CD4-positive, alpha-beta T cell treated with Interleukin-15 for 1 hour (primary cell): ENCODE measurements at places on chromosomes 12 and 14.

GRCh38 chr12:116372815-116373214 lies 95.3 kb upstream of the MED13L start:
- no peak for DNase-seq

DNA sequence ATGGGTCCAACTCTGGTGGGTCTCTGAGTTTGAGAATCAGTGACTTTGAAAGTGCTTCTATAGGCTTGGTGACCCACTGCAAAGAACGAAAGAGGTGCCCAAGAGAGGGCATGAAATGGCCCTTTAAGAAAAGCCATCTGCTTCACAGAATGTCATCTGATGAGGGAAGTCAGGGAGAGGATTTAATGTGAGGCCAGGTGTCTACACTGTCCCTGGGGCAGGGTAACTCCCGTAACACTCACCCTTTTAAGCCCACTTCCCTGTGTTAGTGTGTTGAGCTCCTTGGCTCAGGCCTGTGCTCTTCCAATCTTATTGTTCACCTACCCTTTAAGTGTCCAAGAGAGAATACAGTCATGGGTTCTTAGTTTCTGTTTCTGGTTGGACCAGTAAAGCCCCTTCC lies 16.4 kb upstream of the SRSF5 start:
- no peak for DNase-seq

DNA sequence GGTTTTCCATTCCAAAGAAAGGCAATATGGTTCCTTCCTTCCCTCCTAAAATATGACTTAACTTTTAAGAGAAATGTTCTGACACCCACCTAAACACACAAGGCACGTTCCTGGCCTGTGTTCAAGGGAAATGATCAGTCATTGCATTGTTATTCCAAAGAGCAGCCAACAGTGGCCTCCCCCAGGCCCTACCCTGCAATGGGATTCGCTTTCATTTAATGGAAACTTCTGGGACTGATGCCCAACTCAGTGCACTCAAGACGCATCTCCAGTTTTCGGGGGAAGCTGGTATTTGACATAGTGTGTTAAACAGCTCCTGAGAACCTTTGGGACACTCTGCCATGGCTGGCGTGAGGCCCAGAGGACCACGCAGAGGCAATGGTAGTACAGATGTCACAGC lies 65.9 kb downstream of the DDX51 start:
- no peak for DNase-seq

GRCh38 chr14:89112720-89113119 lies 288.3 kb downstream of the TTC8 start:
- DNase-seq, result no peak

DNA sequence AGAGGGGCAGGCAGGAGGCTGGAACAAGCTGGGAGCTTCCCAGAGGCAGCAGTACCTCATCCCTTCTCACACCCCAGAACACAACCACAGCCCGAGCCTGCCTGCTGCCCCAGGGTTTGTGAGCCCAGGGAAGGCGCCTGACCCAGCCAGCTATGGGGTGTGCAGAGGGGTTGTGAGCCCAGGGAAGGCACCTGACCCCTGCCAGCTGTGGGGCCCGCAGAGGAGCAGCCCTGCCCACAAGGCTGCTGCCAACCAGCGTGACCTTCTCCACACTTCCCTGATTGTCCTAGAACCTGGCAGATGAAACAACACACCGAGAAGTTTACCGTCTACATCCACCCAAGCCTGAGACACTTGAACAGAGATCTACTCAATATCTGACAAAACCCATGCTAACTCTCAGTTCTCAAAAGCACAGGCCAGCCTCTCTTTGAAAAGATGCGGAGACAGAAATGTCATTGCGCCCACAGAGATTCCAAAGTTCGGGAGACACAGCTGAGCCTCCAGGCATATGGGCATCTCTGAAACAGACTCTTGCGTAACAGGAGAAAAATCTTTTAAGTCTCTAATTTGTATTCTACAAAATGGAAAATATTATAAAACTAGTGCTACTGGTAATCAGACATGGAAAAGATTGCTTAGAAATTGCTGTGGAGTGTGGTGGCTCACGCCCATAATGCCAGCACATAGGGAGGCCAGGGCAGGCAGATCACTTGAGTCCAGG lies 47.3 kb downstream of the SFSWAP start:
- no peak for DNase-seq

DNA sequence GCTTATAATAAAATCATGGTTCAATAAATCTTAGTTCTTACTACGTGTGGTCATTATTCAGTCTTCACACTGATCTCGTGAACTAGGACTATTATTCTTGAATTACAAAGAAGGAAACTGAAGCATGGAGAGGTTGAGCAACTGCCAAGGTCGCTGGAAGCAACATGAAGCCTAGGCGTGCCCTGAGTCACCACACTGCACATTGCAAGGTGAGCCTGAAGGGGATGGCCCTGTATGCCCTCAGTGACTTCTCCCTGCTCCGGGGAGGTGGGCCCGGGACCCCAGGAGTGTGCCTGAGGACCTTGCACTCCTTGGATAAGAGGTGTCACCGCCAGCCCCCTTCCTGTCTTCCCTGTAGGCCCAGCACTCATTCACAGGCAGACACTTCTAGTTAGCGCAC lies 161.6 kb downstream of the CACNA1C start:
- DNase-seq, result no peak

GRCh38 chr14:72651714-72652113 lies 242.2 kb downstream of the DPF3 start:
- DNase-seq, result no peak

DNA sequence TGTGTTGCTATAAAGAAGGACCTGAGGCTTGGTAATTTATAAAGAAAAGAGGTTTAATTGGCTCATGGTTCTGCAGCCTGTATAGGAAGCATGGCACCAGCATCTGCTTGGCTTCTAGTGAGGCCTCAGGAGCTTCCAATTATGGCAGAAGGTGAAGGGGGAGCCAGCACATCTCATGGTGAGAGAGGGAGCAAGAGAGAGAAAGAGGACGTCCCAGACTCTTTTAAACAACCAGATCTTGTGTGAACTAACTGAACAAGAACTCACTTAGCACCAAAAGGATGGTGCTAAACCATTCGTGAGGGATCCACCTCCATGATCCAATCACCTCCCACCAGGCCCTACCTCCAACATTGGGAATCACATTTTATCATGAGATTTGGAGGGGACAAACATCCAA lies 6.1 kb upstream of the SNAPC1 start:
- no peak for DNase-seq

DNA sequence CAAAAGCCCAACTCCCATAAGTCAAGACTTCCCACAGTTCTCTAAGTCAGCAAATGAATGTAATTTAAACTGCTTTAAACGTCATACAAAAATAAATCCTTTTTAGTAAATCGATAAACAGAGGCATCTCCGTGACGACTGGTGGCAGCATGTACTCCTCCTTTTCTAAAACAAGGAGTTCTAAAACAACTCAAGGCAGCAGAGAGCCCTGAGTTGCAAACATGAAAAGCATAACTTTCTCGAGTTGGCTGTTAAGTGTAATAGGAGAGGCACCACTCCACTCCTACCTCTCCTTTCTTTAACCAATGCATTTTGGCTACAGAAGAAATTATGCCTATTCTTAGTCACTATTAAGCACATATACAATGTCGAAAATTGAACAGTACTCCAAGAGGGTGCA lies 22.0 kb downstream of the LTBR start:
- DNase-seq, result no peak

- DNase-seq, result no peak
Measured at GRCh38 chr14:95190346-95190840, 33.1 kb upstream of the DICER1 start.

DNA sequence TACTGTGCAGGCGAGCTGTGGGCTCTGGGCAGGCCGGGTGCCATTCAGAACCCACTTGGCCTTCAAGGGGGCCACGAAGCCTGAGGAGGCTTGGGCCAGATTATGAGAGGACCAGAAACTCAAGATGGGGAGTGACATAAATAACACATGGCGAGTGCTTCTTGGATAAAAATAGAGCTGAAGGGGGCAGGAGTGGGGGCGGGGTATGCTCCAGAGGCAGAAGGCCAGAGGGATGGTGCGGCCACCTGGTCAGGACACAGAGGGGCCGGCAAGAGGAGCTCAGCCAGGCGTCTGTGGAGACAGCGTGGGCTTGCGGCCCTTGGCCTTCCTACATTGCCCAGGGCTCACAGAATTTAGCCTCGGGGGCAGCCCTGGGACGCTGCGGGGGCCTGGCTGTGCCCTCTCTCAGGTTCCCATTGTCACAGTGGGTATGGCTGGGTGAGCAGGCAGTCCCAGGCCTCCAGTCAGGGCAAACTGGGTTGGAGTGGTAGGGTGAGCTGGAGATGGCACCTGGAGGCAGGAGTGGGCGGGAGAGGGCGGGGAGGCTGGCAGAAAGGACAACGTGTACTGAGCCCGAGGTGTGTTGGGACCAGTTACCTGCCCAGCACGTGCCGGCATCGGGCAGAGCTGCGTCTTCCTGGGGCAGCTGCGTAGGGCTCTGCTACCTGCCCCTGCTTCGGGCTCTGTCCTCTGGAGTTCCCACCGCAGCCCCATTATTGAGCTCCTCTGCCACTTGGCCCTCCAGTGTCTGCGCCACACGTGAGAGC lies 7.4 kb upstream of the SLC25A29 start:
- no peak for DNase-seq

GRCh38 chr12:43331935-43332334 lies 220.1 kb downstream of the ADAMTS20 start:
- DNase-seq, result no peak

- DNase-seq, result no peak
Measured at GRCh38 chr14:67429510-67430205, 17.7 kb upstream of the PLEK2 start.

DNA sequence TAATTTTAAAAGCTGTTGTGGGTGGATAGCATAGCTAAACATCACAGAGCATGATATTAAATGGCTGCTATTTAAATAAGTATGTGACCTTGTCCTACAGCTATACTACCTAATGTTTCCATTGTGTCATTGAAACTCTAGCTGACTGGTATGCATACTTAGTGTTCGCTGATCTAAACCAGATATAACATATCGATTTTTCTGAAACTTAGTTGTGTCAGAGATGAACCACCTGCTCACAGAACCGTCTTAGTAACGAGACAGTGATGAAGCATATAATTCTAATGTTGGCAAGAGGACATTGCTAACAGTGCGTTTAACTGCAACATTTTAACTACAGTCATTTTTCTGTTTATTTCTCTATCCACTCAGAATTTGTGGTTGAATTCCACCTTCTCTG lies 36.1 kb upstream of the NUAK1 start:
- DNase-seq, result no peak

- DNase-seq, result peak; percentile 88
Measured at GRCh38 chr12:10213168-10214135, 775 bp downstream of the GABARAPL1 start.

GRCh38 chr12:127640181-127640886 lies 626.6 kb upstream of the TMEM132C start:
- DNase-seq, result no peak

DNA sequence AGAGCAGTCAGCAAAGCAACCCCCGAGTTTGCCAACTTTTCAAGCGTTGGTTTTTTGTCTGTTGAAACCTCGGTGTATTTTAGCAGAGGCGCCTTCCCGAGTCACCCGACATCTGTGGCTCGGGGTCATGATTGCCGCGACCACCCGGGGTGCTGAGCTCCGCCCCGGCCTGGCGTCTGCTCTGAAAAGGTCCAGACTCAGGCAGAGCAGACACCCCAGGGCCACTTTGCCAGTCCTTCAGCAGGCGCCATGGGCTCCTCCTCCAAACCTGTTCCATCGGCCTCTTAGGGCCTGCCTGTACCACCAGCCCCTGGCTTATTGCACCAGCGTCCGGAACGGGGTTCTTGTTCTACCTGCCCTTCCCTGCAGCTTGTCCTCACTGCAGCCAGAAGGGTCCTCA lies 19.1 kb downstream of the ANKRD9 start:
- DNase-seq, result no peak

DNA sequence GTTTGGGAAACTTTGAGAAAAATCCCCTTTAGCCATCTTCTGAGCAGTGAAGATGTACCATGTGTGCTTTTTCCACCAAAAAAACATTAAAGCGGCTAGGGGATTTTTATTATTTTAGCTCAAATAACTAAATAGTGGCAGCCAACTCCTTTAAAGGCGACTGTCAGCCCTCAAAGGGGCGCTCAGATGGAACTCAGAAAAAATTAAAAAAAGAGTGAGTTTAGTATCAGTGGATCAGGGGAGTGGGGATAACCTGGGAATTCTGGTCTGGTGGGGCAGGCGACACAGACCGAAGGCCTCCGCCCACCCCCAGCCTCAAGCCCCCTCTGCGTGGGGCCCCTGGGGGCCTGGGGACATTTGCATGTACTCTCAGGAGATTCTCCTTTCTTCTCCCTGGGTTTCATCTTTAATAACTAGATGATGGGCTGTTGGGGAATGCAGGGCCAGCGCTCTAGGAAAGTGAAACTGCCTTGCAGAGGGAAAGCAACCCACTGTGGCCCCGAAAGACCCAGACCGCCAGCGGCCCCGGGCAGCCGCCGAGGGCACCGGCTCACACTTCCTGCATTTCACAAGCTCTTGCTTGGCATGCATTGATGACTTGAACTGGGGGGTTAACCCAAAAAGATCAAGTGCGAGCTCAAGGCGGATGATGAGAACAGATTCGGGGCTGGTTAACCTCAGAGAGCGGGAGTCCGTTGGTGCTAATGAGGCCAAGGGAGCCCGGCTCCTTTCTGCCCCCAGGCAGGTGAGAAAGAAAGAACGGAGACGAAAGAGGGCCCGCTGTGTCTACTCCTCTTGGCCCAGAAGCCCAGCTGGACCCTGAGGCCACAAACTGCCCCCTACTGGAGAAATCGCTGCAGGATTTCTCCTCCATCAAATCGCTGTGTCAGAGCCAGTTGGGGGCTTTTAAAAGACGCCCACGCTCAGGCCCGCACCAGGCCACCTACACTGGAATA lies 7.3 kb upstream of the BATF start:
- DNase-seq, result peak; percentile 56

GRCh38 chr12:116736962-116737773 lies 701 bp downstream of the SPRING1 start:
- no peak for DNase-seq

DNA sequence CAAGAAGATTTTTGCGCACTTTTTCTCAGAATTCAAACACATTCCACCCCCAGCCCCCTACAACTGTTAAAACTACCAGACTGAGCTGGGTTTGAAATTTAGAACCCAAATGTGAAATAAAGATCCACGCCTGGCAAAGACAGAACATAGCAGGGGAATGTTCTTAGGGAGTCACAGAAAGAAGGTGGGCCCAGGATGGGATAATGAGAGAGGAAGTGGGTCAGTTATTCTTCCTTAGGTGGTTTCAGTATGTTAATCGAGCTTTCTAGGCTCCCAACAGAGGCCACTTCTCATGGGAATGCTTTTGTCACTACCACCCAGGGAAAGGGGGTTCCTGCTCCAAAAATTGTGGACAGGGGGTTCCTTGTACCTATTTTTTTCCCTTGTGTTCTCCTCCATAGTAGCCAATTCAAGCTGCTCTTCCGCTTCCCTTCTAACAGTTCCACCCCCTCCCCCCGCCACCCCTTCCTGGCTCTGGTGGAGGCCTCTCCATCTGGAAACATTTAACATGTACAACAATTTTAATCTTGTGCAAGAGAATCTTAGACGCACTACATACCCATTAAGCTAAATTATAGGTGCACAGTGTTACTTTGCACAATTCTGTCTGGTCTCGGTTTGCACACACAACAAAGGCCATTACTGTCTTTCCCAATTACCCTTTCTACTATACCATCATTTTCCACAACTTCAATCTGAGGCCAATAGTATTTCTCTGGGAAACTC lies 218.1 kb downstream of the MON2 start:
- DNase-seq, result no peak
